Mammary epithelial cell (primary cell): ENCODE measurements at places on chromosomes 11 and 22. TPM values are rescaled to one million over a fixed set of nuclear protein-coding genes. Genes with fewer than 3 reads are reported as not detected.

SAA1 gene
- total RNA-seq = 18.2 TPM

SMCO4 gene
- total RNA-seq = 2.2 TPM

STT3A gene
- 179 TPM for total RNA-seq

STK33 gene
- total RNA-seq = 0.17 TPM

ESAM gene
- not detected in 2 replicates for total RNA-seq

UBXN1 gene
- total RNA-seq = 63.7 TPM

OLFML1 gene
- total RNA-seq = not detected in 2 replicates

HIC2 gene
- total RNA-seq = 2.7 and 2.9 TPM in 2 replicates

TRIM66 gene
- total RNA-seq = 7.0 TPM

FOLR3 gene
- total RNA-seq = 39.0 and 153 TPM in 2 replicates

SLC22A6 gene
- total RNA-seq = not detected in 2 replicates

ANO1 gene
- total RNA-seq = 54.3 TPM

OR52H1 gene
- total RNA-seq = not detected

ASCL2 gene
- not detected for total RNA-seq

OR2AG2 gene
- 1.0 TPM for total RNA-seq

PRODH gene
- 2.7 TPM for total RNA-seq

MMP8 gene
- not detected in 2 replicates for total RNA-seq

SMIM35 gene
- not detected for total RNA-seq

TSPO gene
- 360 and 368 TPM in 2 replicates for total RNA-seq

PATE2 gene
- total RNA-seq = not detected

MAPK12 gene
- 11.5 TPM for total RNA-seq

GRM5 gene
- under 0.01 TPM for total RNA-seq

GPHA2 gene
- total RNA-seq = not detected

TCP11L1 gene
- total RNA-seq = 51.2 TPM

SLC22A12 gene
- not detected in 2 replicates for total RNA-seq

ELF5 gene
- not detected in 2 replicates for total RNA-seq

SEC14L6 gene
- total RNA-seq = 0.33 TPM

CD3D gene
- total RNA-seq = not detected

CNTF gene
- total RNA-seq = 2.2 TPM

TBX10 gene
- not detected in 2 replicates for total RNA-seq

ART1 gene
- total RNA-seq = not detected

SCGB1D2 gene
- not detected in 2 replicates for total RNA-seq

APOA4 gene
- not detected for total RNA-seq

MN1 gene
- total RNA-seq = 7.3 and 14.0 TPM in 2 replicates

KRTAP5-9 gene
- 0.29 TPM in 1 of 2 replicates, not detected in the other for total RNA-seq

P4HA3 gene
- 0.56 and 1.4 TPM in 2 replicates for total RNA-seq

GLYAT gene
- not detected in 2 replicates for total RNA-seq

DERL3 gene
- total RNA-seq = not detected in 2 replicates

BLID gene
- 1.4 and 5.6 TPM in 2 replicates for total RNA-seq

MS4A12 gene
- not detected for total RNA-seq

NRIP3 gene
- 2.1 and 2.4 TPM in 2 replicates for total RNA-seq

C11orf87 gene
- not detected for total RNA-seq

ACR gene
- total RNA-seq = not detected

MS4A15 gene
- not detected in 2 replicates for total RNA-seq

TRIM29 gene
- total RNA-seq = 204 and 256 TPM in 2 replicates

APOL1 gene
- total RNA-seq = 0.24 and 0.26 TPM in 2 replicates

HEPN1 gene
- not detected in 2 replicates for total RNA-seq

MMP20 gene
- total RNA-seq = not detected

KLHL22 gene
- total RNA-seq = 14.7 TPM
